ENCODE measurements at places on chromosomes 2 and 18.
A peak's percentile ranks its signal among the peaks of the same experiment; 100 is the strongest.

- DNase-seq, result no peak
Observed at GRCh38 chr2:102929721-102930120, 167.9 kb downstream of the TMEM182 start.

DNA sequence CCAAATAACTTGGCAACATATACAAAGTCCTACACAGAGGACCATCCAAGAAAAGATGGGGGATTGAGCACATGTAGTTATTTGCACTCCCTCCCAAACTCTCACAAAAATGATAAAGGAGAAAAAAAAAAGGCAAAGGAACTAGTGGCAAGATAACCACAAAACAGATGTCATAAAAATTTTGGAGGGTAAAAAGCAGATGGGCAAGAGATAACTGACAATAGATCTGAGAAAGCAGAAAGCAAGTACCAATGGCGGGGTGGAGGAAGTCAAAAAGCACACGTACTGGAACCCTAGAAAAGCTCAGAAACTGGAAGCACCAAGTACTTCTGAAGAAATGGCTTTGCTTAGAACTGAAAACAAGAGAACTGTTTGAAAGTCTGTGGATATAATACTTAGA lies 82.0 kb downstream of the WDPCP start:
- no peak for DNase-seq

- no peak for DNase-seq
Observed at GRCh38 chr2:229392196-229392595, 121.1 kb upstream of the PID1 start.

- no peak for DNase-seq
Observed at GRCh38 chr2:199589306-199589705, 131.6 kb upstream of the SATB2 start.

DNA sequence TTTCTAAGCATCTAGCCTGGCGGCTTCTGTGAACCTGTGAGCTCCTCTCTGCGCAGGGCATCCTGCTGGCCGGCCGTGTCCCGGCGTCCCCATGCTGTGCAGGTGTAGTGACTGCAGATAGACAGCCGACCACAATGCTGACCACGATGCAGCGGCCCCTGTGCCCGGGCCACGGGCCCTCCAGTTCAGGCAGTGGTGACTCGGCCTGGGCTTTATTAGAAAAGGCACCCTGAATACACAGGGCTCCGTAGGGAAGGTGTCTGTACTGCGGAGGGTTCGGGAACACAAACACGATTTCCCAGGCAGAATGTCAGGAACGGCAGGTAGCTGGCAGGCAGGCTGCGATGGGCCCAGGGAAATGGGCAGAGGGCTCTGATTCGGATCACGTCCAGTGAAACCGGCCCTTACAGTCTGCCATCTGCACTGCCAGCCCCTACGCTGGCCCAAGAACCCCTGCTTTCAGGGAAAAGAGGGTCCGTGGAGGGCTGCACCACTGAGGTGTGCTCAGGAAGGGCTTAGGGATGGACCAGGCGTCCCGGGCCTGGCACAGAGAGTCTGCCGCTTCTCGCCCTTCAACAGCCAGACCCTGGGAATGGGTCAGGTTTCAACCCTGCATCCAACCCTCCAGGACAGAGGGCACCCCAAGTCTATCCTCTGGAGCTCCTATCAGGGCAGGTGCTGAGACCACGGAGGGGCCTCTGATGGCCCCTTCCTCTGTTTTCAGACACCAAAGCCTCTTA lies 196.5 kb downstream of the HDAC4 start:
- DNase-seq, result no peak

GRCh38 chr2:84844141-84844540 lies 36.7 kb downstream of the TRABD2A start:
- DNase-seq, result no peak

- DNase-seq, result no peak
Observed at GRCh38 chr2:65724752-65725151, 292.4 kb upstream of the SPRED2 start.

DNA sequence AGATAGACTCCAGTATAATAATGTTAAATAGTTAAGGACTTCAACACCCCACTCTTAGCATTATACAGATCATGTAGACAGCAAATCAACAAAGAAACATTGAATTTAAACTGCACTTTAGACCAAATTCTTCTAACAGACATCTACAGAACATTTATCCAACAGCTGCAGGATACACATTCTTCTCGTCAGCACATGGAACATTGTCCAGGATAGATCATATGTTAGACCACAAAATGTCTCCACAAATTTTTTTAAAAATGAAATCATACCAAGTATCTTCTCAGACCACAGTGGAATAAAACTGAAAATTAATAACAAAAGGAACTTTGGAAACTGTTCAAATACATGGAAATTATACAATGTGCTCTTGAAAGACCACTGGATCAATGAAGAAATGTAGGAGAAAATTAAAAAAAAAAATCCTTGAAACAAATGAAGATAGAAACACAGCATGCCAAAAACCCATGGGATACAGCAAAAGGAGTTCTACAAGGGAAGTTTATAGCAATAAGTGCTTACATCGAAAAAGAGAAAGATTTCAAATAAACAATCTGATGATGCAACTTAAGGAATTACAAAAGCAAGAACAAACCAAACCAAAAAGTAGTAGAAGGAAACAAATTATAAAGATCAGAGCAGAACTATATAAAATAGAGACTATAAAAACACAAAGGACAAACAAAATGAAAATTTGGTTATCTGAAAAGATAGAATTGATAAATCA lies 12.3 kb upstream of the SPP2 start:
- DNase-seq, result no peak

- peak; percentile 14 for DNase-seq
Observed at GRCh38 chr2:110865188-110865587, 132.8 kb downstream of the ACOXL start.

DNA sequence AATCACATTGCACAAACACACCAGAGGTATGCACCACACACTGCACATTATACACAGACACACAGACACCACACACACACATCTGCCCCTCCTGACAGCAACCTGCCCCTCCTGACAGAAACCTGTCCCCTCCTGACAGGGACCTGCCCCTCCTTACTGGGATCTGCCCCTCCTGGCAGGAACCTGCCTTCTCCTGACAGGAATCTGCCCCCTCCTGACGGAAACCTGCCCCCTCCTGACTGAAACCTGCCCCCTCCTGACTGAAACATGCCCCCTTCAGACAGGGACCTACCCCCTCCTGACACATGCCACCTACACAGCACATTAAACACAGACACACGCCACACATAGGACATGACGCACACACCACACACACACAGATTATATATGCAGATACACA lies 88.9 kb downstream of the PXDN start:
- no peak for DNase-seq

Data from NCI-H226 (cell line).